Glomerular endothelial cell (primary cell): ENCODE measurements at places on chromosomes 11 and 22.

DNA sequence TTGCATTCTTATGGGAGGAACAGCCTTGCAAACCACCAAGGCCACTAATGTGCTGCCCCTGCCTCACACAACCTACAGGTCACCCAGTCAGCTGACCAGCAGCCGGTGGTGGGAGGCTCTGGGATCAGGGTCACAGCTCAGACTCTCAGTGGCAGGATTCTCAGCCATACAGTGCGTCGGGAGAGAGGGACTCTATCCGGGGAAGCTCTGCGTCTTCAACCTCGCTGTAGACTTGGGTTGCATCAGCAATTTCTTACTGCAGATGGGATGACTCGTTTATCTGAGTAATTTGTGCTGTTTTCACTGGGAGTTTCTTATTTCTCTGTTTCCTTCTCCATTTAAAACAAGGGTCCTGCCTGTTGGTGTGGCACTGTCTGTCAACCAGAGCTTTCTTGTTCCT is 257.7 kb downstream of the TBC1D22A start:
- DNase-seq: no peak

GRCh38 chr22:27802346-27803073 is 954 bp upstream of the MN1 start:
- no peak for DNase-seq

DNA sequence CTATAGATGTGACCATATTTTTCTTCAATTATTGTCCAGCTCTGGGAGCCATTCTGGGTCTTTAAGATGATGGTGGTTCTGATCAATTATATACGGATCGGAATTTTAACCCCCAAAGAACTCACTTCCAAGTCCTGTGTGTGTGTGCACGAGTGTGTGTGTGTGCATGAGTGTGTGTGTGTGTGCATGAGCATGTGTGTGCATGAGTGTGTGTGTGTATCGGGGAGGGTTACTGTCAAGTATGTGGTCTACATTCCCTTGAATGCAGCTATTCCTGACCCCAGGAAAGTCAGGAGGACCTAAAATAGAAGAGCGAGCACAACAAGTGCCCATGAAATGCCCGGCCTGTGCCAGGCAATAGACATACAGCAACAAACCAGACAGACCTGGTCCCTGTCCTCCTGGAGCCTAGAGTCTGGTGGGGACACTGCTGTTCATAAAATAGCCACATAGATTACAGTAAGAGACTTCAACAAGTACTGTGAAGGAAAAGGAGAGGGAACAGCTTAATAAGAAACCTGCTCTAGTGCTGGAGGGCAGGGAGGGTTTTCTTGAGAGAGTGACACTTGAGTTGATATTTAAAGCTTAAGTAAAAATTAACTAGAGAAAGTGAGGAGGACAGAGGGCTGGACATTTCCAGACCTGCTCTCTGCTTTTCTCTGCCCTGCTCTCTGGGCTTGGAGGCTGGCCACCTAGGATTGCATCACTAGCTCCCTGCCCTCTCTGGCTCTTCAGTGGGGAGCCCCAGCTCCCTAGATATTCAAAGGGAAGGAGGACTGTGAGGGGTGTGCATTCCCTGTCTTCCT is 66.1 kb upstream of the SPON1 start:
- no peak for DNase-seq

- DNase-seq: no peak
Measured at GRCh38 chr22:34301569-34301968, 381.3 kb upstream of the LARGE1 start.

- DNase-seq: no peak
Measured at GRCh38 chr11:16292167-16292859, 64.0 kb downstream of the SOX6 start.

GRCh38 chr22:46029574-46030200 is 52.7 kb upstream of the WNT7B start:
- DNase-seq: no peak

DNA sequence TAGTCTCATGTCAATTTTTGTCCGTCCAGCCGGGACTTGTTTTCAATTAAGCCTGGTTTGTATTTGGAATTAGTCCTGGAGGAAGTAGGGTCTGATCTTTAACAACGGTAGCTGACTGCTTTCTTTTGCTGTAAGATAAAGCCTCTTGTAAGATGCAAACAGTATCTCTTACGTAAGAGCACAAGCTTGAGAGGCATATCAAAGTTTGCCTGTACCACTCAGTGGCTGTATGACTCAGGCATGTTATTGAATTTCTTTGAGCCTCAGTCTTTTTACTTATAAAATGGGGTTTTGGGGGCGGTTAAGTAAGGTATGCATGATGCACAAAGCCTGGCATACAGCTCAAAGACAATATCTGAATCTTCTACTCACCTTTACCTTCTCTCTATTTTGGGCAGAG is 198.4 kb upstream of the NARS2 start:
- no peak for DNase-seq

DNA sequence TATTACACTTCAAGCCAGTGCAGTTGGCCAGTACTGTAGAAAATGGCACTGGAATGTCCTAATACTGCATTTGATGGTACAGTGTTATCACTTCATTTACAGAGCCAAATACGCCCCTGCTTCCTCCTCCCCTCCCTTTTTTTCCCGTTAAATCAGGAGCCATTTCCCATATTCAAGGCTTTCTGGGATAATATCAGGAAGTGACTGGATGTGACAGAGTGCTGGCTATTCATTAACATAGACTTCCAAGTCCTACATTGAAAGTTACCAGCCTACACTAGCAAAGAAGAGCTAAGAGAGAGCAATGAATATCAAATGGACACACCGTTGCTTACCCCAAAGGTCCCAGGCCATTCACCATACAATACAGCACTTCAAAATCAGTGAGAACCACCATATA is 32.1 kb upstream of the ABCC8 start:
- DNase-seq: no peak

- DNase-seq: no peak
Measured at GRCh38 chr11:79082907-79083306, 357.9 kb downstream of the TENM4 start.

- no peak for DNase-seq
Measured at GRCh38 chr22:33860386-33860785, 59.9 kb downstream of the LARGE1 start.

- peak; percentile 94 for DNase-seq
Measured at GRCh38 chr11:128180441-128181087, 406.8 kb downstream of the ETS1 start.

GRCh38 chr22:20618488-20618887 is 111.1 kb downstream of the MED15 start:
- DNase-seq: no peak

- DNase-seq: no peak
Measured at GRCh38 chr22:36395055-36395849, 7.5 kb upstream of the MYH9 start.
